ENCODE measurements at places on chromosomes 7 and 10.

- no peak for DNase-seq
Observed at GRCh38 chr10:110523736-110524135, 26.0 kb downstream of the DUSP5 start.

DNA sequence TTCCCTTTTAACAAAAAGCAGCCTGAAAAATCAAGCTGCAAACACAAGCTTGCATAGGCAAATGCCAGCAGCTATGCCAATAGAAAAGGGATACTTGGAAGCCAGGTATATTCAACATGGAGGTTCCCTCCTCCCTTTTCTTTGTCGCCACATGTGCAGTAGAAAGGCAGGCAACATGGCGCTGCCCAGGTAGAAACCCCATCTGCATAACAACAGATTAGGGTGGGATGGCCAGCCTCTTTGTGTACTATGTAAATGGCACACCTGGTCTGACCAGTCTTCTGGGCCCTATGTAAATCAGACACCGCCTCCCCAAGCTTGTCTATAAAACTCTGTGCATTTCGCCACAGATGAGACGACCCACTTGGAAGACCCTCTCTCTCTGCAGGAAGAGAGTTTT lies 58.1 kb downstream of the CCDC3 start:
- no peak for DNase-seq

- no peak for DNase-seq
Observed at GRCh38 chr10:120803972-120804371, 47.2 kb upstream of the WDR11 start.

GRCh38 chr7:11551470-11551869 lies 280.5 kb downstream of the THSD7A start:
- DNase-seq, result no peak

DNA sequence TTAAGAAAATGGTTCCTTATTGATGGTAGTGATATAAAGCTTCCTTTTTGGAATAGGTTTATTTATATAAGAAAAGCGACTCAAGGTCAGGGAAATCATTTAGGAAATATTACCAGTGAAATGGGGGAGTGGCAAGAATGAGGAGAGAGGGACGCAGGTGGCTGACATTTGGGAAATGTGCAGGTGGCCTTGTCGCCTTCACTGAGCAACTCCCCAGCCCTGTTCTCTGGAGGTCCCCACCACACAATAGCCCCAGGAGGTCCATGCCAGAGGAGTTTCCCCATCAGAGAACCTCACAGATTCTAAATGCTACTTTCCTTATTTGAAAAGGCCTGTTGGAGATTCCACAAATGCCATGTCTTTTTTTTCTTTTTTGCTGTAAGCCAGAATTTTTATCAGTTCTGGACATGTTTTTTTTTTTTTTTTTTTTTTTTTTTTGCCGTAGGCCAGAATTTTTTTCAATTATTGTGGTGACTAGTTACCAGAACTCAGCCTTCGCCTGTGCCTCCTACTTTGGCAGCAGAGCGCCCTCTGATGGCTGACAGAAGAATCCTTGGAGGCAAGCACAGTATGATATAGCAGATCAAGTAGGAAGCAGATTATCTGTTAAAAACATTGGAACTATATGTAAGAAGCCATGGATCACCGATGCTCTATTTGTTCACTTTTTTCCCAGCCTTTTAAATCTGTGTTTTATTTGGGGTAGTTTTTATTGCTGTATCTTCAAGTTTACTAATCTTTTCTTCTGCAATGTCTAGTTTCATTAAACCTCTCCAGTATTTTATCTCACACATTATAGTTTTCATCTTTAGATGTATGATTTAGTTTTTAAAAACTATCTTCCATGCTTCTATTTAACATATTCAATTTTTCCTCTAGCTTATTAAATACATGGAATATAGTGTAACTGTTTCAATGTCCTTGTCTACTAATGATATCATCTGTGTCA lies 18.6 kb downstream of the OPALIN start:
- peak; percentile 23 for DNase-seq

GRCh38 chr10:3426190-3426845 lies 253.7 kb upstream of the PITRM1 start:
- no peak for DNase-seq

- no peak for DNase-seq
Observed at GRCh38 chr7:128135159-128135514, 103.9 kb upstream of the LRRC4 start.

DNA sequence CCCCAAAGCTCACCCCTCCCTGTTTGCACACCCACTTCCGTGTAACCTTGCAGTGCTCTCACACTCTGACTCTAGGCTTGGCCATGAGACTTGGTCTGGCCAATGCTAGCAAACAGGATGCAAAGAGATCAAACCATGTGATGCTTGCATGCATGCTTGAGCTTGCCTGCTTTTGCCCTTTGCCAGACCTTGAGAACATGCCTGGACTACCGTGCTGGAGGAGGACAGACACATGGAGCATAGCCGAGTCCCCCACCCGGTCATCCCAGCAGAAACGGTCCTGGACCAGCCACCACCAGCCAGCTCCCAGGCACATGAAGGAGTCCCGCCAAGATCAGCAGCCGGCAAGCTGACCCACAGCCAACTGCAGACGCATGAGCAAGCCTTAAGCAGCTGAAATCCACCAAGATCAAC lies 23.4 kb downstream of the PYROXD2 start:
- DNase-seq, result no peak

GRCh38 chr7:11300241-11300640 lies 326.6 kb downstream of the PHF14 start:
- DNase-seq, result no peak

GRCh38 chr7:1922870-1923236 lies 252.8 kb downstream of the ELFN1 start:
- DNase-seq, result no peak

DNA sequence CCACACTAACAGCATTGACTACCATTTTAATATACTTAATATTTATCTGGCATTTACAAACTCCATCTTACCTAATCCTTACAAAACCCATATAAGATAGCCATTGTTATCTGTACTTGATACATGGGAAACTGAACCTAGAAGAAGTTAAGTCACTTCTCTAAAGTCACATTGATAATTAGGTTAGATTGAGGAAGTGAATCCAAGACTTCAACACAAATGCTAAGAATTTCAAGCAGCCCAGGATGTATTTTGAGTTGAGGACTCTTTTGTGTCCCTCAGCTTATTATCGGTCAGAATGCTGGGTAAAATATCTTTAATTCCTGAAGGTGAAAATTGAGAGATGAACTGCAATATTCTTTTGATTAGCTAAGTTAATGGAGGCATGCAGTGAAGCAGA lies 465.5 kb downstream of the PHTF2 start:
- no peak for DNase-seq

GRCh38 chr7:129144095-129144833 lies at the start of gene TSPAN33:
Gene TSPAN33 (plus strand): TSS chr7:129144707. CDS start chr7:129144981, 274 bp downstream.
- DNase-seq, result peak; percentile 1

- DNase-seq, result no peak
Observed at GRCh38 chr10:77873536-77874380, 52.8 kb downstream of the DLG5 start.

DNA sequence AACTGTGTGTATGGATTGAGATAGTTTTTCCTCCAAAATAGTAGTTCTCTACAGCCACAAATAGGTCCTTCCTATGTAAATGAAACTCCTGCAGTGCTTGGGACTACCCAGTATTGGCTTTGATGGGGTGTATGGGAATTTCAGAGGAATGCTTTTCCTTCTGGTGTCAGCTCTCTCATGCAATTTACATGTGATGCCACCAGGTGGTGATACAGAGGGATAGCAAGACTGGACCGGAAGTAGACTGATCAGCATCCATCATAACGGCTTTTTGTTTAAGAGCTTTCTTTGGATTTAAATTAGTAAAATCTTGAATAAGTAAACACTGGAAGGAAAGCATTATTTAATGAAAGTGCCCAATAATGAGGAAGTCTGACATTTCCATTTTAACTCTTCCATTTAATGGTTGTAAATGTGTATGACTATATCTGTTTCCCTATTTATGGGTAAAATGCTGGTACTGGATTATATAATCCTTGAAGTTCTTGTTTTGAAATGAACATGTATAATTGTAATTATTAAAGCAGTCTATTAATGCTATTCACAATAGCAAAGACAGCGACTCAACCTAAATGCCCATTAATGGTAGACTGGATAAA lies 22.7 kb downstream of the DYNC1I1 start:
- no peak for DNase-seq
